Erythroblast (primary cell): ENCODE measurements at places on chromosomes 5 and 9.
A peak's percentile ranks its signal among the peaks of the same experiment; 100 is the strongest.

DNA sequence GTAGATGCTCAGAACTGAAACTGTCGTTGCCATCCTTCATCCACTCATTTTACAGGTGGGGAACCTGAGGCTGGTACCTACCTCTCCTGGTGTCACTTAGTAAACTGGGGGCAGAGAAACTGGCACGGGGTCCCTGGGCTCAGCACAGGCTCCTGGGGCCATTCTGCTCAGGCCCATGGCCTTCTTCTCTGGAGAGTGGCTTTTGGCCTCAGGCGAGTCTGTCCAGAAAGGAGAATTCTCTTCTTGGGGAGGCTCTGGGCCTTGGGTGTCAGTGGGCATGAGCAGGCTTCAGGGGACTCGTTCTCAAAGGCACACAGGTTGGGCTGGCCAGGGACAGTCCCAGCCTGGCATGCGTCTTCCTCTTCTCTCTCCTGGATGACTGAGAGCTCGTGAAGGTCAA is 24.6 kb downstream of the COL5A1 start:
- no peak for DNase-seq

GRCh38 chr5:172049226-172049796 is 42.9 kb upstream of the FBXW11 start:
- peak; percentile 33 for DNase-seq

DNA sequence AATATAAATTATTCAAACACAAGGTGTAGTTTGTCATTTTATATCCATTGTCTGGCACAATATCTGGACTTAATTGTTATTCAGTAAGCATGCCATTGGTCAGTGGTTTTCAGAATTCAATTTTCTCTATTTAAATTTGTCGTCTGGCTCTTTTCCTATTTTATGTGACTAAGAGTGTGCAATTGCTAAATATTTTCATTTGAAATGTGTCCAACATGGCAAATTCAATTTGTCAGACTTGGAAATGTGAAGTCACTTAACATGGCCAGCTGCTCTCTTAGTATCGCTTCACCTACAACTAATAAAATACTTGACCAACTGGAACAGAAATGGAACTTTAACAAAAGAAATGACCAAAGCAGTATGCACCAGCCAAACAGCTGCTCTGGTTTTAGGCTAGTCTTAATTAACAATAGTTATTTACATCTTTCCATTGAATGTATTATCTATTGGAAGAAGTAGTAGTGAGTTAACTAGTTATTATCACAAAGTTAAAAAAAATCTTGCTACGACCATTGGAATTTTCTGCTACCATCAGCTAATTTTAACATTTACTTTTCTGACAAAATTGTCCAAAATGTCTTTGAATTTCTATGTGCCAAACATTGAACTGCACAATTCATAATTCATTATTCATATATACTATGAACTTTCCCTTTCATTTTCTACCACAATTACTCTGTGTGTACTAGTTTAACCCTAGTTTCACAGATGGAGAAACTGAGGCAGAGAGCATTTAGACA is 720.7 kb upstream of the FAM174A start:
- DNase-seq = no peak

GRCh38 chr5:65721050-65721719 is 724 bp downstream of the SGTB start:
- DNase-seq = peak; percentile 38

DNA sequence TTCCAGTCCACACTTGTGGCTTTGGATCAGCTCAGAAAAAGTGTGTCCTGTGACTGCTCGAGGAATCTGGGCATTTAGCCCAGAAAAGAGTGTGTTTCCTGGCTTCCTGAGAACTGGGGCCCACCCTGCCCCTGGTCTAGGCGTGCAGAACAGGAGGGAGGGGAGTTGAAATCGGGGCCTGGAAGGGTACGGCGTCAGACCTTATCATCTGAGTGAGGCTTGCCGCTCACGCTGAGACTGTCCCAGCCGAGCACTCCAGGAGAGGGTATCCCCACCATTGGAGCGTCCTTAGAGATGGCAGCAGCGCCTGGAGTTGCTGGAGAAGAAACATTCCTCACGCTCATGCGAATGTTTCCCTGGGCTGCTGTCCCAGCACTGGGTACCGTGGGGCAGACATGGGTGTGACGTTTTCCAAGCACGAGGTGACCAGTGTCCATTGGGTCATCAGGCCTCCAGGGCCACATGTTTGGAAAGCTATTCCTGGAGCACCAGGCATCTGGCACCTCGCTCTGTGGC is 22.5 kb downstream of the NEK6 start:
- DNase-seq = no peak

- peak; percentile 41 for DNase-seq
Measured at GRCh38 chr9:109098960-109099308, 20.8 kb downstream of the TMEM245 start.

DNA sequence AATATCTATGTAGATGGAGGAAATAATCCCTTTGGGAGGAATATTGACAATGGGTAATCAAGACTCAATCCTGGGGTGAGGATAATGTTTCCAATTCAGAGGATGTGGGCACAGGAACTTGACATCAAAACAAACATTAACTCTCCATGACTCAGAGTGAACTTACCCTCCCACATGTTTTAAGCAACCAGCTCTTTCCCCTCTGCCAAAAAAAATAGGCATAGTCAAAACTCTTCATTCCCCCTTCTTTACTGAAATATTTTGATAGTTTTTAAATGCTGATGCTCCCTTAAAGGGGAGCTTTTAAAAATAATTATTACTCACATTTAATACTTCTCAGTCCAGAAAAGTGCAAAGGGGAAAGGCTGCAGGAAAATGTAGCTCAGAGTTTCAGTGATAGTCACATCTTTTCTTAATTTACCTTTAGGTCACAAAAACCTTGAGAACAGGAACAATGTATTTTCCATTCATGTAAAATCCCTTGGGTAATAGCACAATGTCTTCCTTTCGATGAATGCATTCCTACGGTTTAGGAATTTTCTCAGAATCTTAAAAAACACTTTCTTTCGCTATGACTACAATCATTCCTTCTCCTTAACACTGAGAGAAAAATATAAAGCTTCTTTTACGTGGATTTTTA is 298.4 kb upstream of the GRAMD2B start:
- no peak for DNase-seq

- no peak for DNase-seq
Measured at GRCh38 chr9:77731930-77732329, 83.8 kb upstream of the GNA14 start.

GRCh38 chr5:132428484-132429462 is 59.3 kb downstream of the SLC22A5 start:
- DNase-seq = no peak

- DNase-seq = peak; percentile 65
Measured at GRCh38 chr5:145237843-145238242, 597.3 kb downstream of the PRELID2 start.

- DNase-seq = no peak
Measured at GRCh38 chr5:42037379-42037932, 112.4 kb downstream of the FBXO4 start.

GRCh38 chr5:100787648-100788047 is 115.4 kb downstream of the ST8SIA4 start:
- DNase-seq = no peak

- DNase-seq = no peak
Measured at GRCh38 chr9:75988663-75989062, 98.2 kb downstream of the PCSK5 start.

DNA sequence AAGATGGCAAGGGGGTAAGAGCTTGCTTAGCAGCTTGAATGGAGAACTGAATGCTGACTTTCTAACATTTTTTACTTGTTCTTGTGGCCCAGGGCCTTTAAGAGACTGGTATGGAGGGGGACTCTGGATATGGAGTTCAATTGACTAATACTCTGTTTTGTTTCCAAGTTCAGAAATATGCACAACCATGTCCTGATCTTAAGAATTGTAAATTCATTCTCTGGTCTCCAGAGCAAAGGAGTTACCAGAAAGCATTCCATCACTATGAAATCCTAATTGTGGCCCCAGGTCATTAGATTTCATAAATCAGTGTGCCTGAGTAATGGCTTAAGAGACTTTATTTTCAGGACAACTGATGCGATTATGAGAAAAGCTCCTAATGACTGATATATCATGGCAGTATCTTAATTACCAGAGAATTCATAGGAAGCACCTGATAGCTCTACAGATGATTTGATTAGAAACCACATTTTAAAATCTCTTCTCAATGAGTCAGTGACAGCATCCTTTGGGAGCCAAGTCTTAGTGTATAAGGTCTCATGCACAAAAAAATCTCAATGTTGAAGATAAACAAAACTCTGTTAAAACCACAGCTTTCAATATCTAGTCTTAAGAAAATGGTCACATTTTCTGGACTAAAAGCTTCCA is 613.6 kb upstream of the KLF4 start:
- no peak for DNase-seq

DNA sequence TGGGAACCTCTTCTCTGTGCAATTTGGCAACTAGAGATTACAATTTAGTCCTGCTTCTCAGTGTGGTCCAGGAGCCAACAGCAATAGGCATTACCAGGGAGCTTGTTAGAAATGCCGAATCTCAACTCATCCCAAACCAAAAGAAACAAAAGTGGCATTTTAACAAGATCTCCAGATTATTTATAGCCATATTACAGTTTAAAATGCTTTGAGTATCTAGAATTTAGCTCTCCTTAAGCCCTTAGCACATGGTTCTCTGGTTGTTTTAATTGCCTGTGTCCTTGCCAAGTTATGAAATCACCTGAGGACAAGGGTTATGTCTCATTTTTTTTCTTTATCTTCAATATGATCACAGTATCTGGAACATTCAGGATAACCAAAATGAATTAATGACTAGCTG is 51.6 kb upstream of the TAS2R1 start:
- no peak for DNase-seq

GRCh38 chr5:76457674-76458485 is 54.8 kb downstream of the IQGAP2 start:
- peak; percentile 21 for DNase-seq

DNA sequence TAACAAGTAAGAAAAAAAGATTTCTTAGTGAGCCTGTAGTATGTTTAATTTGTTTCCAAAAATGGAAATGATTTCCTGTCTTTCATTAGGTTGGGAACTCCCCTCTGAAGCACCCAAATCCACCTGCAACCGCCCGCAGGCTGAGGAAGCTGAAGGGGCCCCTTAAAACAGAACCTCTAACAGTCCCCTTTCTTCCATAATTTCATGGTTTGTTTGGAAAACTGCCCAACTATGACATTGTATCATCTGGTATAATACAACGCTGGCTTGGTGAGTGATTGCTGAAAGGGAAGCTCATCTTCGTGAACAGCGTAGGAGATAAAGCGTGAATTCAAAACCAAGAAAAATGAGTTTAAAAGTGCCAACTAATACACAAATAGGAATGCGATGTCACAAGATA is 215.5 kb downstream of the FSTL4 start:
- DNase-seq = no peak

- DNase-seq = no peak
Measured at GRCh38 chr9:84671586-84672521, 2.3 kb downstream of the NTRK2 start.

DNA sequence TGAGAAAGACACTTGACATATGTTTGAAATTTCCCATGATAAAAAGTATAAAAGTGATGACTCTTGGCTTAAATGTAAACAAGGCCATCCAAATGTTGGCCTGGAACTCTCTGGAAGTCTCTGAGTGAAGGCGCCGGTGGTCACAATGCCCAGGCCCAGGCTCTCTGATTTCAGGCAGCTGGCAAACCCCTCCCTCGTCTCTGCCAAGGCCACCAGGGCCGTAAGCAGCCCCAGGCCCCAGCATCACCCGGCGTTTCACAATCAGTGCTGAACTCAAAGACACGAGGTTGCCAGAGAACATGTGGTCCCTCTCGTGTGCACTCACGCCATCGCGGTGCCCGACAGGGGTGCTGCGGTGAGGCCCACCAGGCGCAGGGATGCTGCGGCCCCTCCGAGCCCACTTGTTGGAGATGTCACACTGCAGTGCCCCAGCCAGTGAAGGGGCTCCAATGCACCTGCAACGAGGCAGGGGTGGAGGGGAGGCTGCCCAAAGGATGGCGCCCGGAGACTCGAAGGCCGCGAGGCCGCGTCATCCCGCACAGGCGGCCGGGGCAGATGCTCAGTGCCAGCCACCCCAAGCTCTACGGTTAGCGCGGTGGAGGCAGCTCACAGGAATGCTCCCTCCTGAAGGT is 15.0 kb downstream of the LPCAT1 start:
- no peak for DNase-seq

DNA sequence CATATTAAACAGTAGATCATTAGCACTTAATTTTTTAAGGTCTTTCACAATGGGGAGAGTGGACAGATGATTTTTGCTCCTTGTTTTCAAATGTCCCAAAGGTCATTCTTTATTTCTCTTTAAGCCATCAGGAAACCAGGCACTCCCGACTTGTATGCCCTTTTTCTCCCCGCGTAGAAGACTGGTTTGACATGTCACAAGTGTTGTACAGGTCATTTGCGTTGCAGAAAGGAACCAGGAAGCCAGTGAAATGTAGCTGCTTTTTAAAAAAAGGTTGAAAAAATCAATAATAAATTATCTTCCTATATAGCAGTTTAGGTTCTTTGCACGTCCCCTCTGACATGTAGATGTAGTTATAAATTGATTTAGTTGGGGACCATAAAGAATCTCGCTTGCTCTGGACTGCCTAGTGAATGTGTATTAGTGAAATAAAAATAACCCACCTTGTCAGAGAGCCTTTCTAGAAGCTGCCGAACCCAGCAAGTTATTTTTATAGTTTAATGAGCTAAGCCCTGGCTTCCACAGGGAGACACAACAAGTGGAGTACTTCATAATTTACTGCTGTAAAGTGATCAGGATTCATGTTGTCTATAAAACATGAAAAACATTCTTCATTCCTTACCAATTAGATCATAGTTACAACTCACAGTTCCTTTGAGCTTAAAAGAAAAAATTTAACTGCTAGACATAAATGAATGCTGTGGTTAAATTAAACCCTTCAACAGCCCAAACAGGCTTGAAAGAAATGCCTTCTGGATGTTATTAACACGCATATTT is 404.6 kb downstream of the CSNK1G3 start:
- DNase-seq = no peak

DNA sequence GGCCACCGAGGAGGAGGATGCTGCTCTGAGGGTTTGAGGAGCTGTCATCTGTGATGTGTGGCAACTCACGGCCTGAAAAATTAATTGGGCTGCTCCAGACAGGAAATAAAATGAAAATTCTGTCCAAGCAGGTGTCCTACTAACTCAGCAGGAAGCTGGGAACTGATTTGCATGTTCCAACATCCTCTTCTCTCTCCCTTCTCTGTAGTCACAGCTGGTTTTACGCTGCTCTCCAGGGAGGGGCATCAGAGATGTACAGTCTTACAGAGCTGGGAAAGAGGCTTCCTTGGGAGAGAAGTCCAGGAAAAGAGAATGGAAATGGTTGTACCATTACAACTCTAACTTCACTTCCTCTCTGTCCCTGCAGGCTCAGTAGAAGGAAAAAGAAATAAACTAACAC is 24.2 kb upstream of the SIL1 start:
- no peak for DNase-seq

DNA sequence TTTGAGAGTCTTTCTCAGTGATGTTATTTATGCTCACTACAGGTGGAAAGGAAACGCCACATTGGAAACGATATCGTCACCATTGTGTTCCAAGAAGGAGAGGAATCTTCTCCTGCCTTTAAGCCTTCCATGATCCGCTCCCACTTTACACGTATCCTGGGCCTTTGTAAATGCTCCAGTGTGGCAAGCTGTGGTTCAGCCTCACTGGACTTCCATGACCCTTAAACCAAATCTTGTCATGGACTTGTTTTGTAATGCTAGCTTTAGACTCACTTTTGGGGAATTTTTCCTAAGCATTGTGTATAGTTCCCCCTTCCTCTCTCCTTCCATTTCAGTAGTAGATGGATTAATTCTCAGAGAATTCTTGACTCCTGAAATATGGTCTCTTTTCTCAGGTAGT is 60.9 kb upstream of the SLC2A8 start:
- DNase-seq = no peak

GRCh38 chr9:135924628-135925338 is 17.4 kb upstream of the CAMSAP1 start:
- no peak for DNase-seq

GRCh38 chr9:70533492-70533891 is 119.0 kb upstream of the KLF9 start:
- no peak for DNase-seq
